ENCODE measurements at places on chromosomes 1 and 21. TPM values are rescaled to one million over a fixed set of nuclear protein-coding genes. Genes with fewer than 3 reads are reported as not detected.
A peak's percentile ranks its signal among the peaks of the same experiment; 100 is the strongest.

ETV3L gene
- not detected for total RNA-seq

MX2 gene
- total RNA-seq, result 30.2 TPM

PLD5 gene
- not detected for total RNA-seq

DNA sequence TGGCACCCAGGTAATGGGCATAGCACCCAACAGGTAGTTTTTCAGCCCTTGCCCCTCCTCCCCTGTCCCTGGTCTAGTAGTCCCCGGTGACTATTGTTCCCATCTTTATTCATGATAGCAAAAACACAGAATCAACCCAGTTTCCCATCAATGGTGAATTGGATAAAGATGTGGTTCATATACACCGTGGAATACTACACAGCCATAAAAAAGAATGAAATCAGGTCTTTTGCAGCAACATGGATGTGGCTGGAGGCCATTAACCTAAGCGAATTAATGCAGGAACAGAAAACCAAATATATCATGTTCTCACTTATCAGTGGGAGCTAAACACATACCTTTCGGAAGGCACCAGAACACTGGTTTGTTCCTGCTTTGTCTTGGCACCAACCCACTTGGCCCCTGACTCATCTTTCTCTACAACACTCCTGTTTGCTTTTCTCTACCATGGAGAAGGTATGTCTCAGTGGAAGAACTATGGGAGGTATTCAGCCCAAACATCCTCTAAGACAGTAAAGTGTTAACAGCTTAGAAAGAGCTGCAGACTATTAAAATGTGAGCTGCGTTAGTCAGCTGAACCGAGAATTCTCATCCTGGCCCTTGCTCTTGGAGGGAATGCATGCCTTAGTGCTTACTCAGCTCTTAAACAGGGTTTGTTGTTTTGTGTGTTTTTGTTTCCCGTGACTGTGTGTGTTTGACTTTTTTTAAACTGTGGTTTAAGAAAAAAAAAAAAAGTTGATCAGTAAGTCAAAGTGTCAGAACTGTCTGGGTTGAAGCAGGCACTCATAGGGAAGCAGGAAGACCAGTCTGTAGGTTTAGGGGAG lies 203.0 kb downstream of the TOMM20 start:
- no peak for DNase-seq

GRCh38 chr1:243850202-243850451 lies at the start of gene AKT3:
TSS of gene AKT3 (minus strand) at chr1:243850243. CDS start at chr1:243843170, 7,073 bp downstream.
- H3K27me3 ChIP-seq, result peaks cover 6% of the 10 kb centered on the region
- H3K4me3 ChIP-seq, result peak within 1 kb of the TSS; percentile 91
- peak within 1 kb of the TSS; percentile 95 for H3K27ac ChIP-seq
- DNase-seq, result no peak
- peaks cover 37% of the 10 kb centered on the region for H3K4me1 ChIP-seq
- peaks cover 4% of the 10 kb centered on the region for H3K36me3 ChIP-seq

DNA sequence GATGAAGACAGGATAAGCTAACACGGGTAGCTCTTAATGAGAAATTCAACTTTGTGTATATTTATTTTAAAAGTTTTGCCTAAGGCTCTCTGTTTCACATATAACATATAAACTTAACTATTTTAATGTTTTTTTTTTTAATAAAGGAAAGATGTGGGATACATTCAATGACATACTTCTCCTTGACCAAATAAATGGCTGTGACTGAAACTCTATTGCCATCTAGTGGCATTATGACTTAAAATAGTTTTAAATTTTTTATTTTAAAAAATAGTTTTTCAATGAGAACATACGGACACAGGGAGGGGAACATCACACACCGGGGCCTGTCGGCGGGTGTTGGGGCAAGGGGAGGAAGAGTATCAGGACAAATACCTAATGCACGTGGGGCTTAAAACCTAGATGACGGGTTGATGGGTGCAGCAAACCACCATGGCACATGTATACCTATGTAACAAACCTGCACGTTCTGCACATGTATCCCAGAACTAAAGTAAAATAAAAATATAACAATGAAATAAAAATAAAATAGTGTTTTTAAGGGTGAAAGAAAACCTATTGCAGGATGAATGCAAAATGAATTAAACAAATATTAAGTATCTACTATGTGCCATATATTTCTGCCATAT lies 83.4 kb downstream of the LYST start:
- no peaks in the 10 kb centered on the region for H3K4me1 ChIP-seq
- H3K36me3 ChIP-seq, result peaks cover 31% of the 10 kb centered on the region
- no peak for DNase-seq
- no peak overlapping the region for H3K27ac ChIP-seq
- no peak overlapping the region for H3K4me3 ChIP-seq

GRCh38 chr1:205961991-205962820 lies 18.9 kb upstream of the SLC26A9 start:
- no peak overlapping the region for H3K4me3 ChIP-seq
- no peak overlapping the region for H3K27ac ChIP-seq
- no peaks in the 10 kb centered on the region for H3K36me3 ChIP-seq
- no peak for DNase-seq
- peaks cover 8% of the 10 kb centered on the region for H3K4me1 ChIP-seq

- peak within 1 kb of the TSS; percentile 71 for H3K27ac ChIP-seq
- DNase-seq, result peak; percentile 80
- peaks cover 36% of the 10 kb centered on the region for H3K4me1 ChIP-seq
These were observed at the start of gene SYTL1 for GRCh38 chr1:27341525-27342252. TSS of gene SYTL1 (plus strand) at chr1:27342022. CDS start at chr1:27345335, 3,313 bp downstream.

DNA sequence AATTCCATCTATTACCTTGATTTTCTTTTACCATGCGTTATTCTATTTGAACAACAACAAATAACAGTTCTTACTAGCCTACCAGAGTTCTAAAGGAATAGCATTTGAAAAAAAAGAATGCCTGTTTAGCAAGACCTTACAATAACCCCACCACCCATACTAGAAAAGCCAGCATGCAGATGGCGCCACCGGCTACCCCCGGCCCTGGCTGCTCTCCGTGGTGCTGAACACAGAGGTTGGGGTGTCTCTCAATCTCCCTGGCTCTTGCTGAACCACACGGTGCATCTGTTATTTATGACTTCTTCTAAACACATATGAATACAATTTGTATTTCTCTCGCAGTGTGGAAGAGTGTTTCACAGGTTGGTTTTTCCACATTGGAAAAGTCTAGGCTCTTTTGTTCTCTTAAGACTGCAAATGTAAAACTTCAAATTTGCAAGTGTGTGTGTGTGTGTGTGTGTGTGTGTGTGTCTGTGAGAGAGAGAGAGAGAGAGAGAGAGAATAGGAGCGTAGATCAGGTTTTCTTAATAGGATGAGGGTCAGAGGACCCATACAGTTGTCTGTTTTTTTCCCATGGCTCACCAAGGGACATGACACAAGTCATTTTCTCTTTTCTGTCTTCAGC lies 13.6 kb downstream of the GRIK3 start:
- DNase-seq, result no peak
- no peaks in the 10 kb centered on the region for H3K4me1 ChIP-seq
- H3K27me3 ChIP-seq, result peaks cover 17% of the 10 kb centered on the region
- no peak overlapping the region for H3K27ac ChIP-seq
- H3K4me3 ChIP-seq, result no peak overlapping the region
- H3K36me3 ChIP-seq, result no peaks in the 10 kb centered on the region

GRCh38 chr1:11990303-11991032 lies 10.2 kb downstream of the MFN2 start:
- H3K27me3 ChIP-seq, result no peaks in the 10 kb centered on the region
- H3K4me3 ChIP-seq, result no peak overlapping the region
- peak overlapping the region; percentile 16 for H3K27ac ChIP-seq
- peaks cover 15% of the 10 kb centered on the region for H3K36me3 ChIP-seq
- H3K4me1 ChIP-seq, result peaks cover 19% of the 10 kb centered on the region

- peaks cover 7% of the 10 kb centered on the region for H3K4me1 ChIP-seq
- H3K27me3 ChIP-seq, result peaks cover 65% of the 10 kb centered on the region
- no peaks in the 10 kb centered on the region for H3K36me3 ChIP-seq
- DNase-seq, result peak; percentile 37
These were observed 1.7 kb downstream of the NR5A2 start for GRCh38 chr1:200029035-200029821.

DNA sequence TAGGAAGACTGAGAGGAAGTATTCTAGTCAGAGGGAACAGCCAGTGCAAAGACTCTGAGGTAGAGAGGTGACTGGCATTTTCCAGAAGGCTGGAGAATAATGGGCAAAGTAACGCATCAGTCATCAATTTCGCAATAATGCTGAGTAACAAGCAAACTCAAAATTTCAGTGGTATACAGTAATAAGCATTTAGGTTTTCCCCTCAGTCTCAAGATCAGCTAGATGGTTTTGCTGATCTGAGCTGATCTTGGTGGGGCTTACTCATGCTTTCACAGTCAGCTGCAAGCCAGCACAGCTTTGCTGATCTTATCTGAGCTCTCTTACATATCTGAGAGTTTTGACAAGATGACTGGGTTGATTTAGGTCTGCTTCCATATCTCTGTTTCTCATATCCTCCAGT lies 108.7 kb downstream of the TSEN15 start:
- no peak for DNase-seq
- H3K4me3 ChIP-seq, result no peak overlapping the region
- H3K27ac ChIP-seq, result no peak overlapping the region
- no peaks in the 10 kb centered on the region for H3K4me1 ChIP-seq
- no peaks in the 10 kb centered on the region for H3K36me3 ChIP-seq

DNA sequence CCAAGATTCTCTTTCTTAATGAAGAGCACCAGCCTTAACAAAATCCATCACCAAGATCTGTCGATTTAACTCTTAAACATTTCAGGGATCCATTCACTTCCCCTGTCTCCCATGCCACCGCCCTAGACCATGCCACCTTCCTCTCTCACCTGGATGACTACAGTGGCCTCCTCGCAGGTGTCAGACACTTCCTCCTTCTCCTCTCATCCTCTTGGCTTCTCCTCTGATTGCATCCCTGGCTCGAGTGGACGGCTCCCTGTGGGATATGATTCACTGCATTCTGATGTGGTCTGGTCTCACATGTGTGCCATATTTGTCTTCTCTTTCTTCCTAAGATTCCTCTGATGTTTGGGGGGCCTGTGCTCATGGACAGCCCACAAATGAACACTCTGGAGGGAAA lies 66.4 kb upstream of the KLHDC7A start:
- no peaks in the 10 kb centered on the region for H3K36me3 ChIP-seq
- H3K4me3 ChIP-seq, result no peak overlapping the region
- H3K27ac ChIP-seq, result no peak overlapping the region
- H3K4me1 ChIP-seq, result no peaks in the 10 kb centered on the region
- H3K27me3 ChIP-seq, result peaks cover 17% of the 10 kb centered on the region
- no peak for DNase-seq

DNA sequence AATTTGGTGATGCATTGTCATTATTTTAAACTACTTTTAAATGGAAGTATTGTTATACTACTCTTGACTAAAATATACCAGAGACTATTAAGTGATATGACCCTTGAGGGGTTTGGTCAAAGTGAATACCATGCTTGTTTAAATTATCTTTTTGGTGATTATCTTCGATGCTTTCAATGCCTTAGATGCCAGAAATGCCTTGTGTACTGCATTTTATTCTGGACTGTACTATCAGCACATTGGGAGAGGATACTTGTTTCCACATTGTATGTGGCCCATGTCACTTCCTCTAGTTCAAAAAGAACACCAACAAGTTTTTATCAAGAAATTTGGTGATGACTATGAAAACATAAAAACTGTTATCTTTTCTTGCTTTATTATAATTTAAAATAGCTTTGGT lies 16.3 kb downstream of the MAP3K7CL start:
- peaks cover 2% of the 10 kb centered on the region for H3K36me3 ChIP-seq
- DNase-seq, result no peak
- H3K27ac ChIP-seq, result no peak overlapping the region
- no peaks in the 10 kb centered on the region for H3K27me3 ChIP-seq
- H3K4me3 ChIP-seq, result no peak overlapping the region
- peaks cover 11% of the 10 kb centered on the region for H3K4me1 ChIP-seq

DNA sequence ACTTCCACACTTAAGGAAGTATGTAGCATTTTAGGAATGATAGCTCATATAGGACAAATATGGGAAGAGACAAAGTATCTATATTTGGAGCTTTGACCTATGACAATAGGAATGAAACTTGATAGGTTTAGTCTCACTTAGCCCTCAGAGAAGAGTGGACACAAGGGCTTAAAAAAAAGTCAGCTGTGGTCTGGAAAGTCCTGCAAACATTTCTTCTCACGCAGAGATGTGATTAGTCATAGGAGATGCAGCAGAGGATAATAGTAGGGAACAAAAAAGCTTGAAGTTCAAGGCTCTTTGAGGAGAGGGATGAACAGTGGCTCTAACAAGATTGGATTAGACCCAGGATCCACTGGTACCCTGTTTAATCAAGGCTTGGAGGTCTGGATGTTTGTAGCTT lies 14.8 kb upstream of the RNF220 start:
- H3K4me3 ChIP-seq, result no peak overlapping the region
- H3K27ac ChIP-seq, result no peak overlapping the region
- no peak for DNase-seq
- no peaks in the 10 kb centered on the region for H3K4me1 ChIP-seq
- peaks cover 17% of the 10 kb centered on the region for H3K27me3 ChIP-seq

DNA sequence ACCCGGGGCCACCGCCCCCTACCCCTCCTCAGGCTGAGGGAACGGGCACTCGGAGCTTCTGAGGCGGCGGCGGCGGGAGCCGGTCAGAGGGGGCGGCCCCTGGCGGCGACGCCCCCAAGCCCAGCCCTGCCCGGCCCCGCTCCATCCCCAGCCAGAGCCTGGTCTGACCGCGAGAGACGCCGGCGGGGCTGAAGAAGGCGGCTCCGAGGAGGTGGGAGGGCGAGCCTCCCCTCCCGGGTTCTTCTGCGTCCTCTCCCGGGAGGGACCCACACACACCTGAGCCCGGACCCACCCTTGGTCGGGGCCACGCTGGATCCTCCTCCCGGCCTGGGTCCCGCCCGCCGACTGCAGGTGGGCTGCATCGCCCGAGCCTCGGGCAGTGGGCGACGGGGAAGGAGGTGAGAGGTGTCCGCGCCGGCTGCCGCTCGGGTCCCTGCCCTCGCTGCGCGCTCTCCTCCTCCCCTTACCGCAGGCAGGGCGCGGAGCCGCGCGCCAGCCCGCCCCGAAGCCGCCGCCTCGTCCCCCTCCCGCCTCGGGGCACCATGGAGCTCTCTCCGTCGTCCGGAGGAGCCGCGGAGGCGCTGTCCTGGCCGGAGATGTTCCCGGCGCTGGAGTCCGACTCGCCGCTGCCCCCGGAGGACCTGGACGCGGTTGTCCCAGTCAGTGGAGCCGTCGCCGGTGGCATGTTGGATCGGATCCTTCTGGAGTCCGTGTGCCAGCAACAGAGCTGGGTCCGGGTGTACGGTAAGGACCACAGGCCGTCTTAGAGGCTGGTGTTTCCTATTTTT lies at the start of gene RASAL2:
TSS of gene RASAL2 (plus strand) at position 154 of the 788 bp plus-strand sequence. CDS start at position 543, 389 bp downstream.
- peaks cover 75% of the 10 kb centered on the region for H3K27me3 ChIP-seq
- peak within 1 kb of the TSS; percentile 68 for H3K4me3 ChIP-seq
- no peak within 1 kb of the TSS for H3K27ac ChIP-seq
- peaks cover 4% of the 10 kb centered on the region for H3K36me3 ChIP-seq
- peaks cover 9% of the 10 kb centered on the region for H3K4me1 ChIP-seq
- DNase-seq, result peak; percentile 8

DNA sequence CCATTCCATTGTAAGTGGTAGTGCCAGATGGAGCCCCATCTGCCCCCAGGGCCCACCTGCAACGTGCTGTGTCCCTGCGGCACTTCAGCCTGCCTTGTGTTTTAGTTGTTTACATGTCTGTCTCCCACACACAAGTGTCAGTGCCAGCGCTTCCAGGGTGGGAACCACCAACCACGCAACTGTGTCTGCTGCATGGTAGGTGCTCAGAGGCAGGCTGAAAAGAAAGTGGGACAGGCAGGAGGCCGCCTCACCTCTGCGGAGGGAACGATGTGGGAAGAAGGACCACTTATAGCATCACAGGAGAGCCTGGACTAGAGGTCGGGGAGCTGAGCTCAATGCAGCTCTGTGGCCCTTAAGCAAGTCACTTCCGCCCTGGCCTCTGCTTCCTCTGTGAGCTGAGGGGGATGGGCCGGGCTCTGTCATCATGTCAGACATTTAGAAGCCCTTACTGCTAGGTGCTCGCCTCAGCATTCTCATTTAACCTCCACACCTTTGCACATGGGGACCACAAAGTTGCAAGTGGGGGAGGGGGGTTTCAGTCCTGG lies 17.9 kb downstream of the SLC9A1 start:
- no peaks in the 10 kb centered on the region for H3K27me3 ChIP-seq
- peak; percentile 79 for DNase-seq
- H3K27ac ChIP-seq, result peak overlapping the region; percentile 98
- H3K36me3 ChIP-seq, result peaks cover 2% of the 10 kb centered on the region
- peaks cover 39% of the 10 kb centered on the region for H3K4me1 ChIP-seq
- peak overlapping the region; percentile 84 for H3K4me3 ChIP-seq
